ENCODE measurements at places on chromosomes 2 and 18.

GRCh38 chr18:78021196-78021595 lies 771.5 kb downstream of the GALR1 start:
- no peak for DNase-seq

GRCh38 chr2:172107690-172108586 lies 5.2 kb upstream of the DLX2 start:
- DNase-seq = no peak

DNA sequence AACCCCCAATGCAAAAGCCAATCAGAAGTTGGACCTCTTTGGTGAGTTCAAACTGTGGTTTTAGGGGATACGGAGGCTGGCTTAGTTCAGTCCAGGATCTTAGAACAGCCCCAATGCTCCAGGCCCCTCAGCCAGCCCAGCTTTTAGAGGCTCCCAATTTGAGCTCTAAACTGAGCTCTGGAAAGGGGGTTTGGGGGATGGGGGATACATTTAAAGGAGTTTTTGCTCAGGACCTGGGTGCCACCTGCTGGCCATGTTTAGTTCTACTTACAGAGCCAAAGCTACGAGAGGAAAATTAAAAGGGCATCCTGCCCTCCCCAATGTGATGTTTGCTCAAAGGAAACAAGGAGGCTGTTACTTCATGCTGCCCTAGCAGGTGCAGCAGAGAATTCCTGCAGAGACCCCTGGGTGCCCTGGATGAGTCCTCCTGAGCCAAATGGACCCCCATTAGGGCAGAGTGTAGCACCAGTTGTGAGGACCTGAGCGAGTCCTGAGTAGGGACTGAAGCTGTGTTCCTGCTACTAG lies 15.9 kb upstream of the TMEM214 start:
- DNase-seq = peak; percentile 69

GRCh38 chr2:176135035-176135440 lies 5.5 kb downstream of the HOXD8 start:
- DNase-seq = no peak

GRCh38 chr2:12510070-12510469 lies 206.7 kb upstream of the TRIB2 start:
- no peak for DNase-seq

DNA sequence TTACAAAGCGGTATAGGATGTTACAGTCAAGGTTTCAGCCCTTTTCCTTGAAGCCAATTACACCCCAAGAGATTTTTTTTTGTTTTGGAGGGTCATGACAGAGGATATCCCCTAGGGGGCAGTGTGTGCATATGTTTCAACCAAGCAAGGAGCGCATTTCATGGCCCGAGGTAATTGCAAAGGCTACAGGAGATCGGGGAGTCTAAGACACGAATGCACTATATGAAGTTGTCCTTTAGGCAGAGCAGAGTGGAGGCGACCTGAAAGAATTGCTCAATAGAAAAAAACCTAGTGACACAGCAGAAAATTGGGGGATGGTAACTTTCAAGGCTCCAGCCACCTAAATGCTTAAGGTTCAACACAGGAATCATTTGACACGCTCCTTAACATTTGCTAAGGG lies 219.8 kb upstream of the PARD3B start:
- peak; percentile 55 for DNase-seq

GRCh38 chr2:19408592-19408991 lies 50.2 kb upstream of the OSR1 start:
- DNase-seq = no peak

GRCh38 chr2:9990736-9991135 lies 39.2 kb downstream of the GRHL1 start:
- DNase-seq = peak; percentile 16

GRCh38 chr2:189037518-189037917 lies 63.3 kb downstream of the COL3A1 start:
- no peak for DNase-seq

DNA sequence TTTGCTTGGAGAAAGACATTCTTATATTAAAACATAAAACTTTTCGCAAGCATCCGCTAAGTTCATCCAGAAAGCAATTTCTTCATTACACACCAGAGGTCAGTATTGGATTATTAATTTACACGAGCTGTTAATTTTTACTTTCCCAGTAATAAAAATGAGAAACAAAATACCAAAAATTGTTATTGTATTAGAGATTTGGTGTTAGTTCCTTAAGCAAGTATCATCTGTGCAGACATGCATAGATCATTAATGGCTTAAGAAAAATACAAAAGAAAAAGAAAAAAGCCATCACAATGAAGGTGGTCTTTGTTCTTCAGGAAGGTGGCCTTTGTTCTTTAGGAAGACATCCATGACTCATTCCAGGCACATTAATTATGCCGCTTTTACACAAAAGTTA lies 53.6 kb upstream of the HNMT start:
- DNase-seq = no peak

GRCh38 chr2:176677746-176678265 lies 408.6 kb downstream of the MTX2 start:
- no peak for DNase-seq

- DNase-seq = no peak
Observed at GRCh38 chr2:16278421-16279200, 338.3 kb downstream of the MYCN start.

GRCh38 chr2:32358111-32358482 lies 1.3 kb downstream of the BIRC6 start:
- peak; percentile 38 for DNase-seq

DNA sequence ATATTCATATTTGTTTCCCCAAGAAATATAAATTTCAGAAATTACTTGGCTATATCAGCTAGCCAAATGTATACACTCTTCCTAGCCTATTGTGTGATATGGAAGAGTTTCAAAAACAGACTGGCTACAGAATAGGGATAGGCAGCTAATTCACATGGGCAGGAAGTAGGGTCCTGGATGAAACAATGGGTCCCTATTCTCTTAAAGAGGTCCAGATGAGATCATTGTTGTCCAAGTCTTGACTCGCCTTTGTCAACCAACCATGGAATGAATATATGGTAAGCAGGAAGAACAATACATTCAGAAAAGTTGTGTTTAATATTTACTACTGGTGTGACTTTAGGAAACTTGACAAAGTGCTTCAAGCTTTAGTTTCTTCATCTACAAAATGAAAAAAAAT lies 319.9 kb downstream of the NBAS start:
- no peak for DNase-seq

DNA sequence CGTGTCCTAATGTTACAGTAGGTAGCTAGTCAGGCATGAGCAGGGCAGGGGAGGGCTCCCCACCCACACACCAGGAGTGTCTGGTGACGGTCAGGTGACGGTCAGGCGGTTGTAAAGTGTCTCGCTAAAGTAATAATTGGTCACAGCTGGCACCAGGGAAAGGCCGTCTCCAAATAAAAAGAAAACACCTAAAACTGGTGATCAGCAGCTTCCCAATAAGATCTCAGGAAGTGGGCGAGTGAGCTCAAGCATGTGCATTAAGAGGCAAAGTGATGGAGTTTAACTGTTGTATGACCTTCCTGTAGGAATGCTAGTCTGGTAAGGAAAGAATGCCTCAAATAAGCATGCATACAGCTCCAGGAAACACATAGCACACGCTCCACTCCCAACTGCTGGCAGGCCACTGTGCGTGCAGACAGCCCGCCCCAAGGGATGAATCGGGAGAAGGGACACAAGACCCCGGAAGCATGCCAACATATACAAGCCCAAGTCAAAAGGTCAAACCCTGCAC lies 177.1 kb downstream of the RNF144A start:
- DNase-seq = no peak

GRCh38 chr2:169365029-169365480 lies 2.7 kb upstream of the LRP2 start:
- no peak for DNase-seq

DNA sequence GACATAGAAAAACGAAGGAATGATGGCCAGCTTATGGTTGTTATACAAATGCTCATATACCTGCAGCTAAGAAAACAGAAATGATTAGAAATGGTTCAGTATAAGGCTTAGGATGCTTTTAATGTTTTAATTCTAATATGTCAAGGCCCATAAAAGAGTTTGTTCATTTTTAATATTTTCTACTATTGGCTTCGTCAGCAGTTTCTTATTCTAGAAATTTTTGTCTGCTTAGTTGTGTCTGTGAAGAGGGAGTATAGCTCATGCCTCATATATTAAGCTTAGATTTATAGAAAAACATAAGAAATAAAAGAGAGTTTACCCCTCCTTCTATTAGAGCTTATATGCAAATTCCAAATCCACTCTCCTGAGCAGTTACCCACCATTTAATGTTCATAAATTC lies 292.6 kb downstream of the SLC8A1 start:
- no peak for DNase-seq

DNA sequence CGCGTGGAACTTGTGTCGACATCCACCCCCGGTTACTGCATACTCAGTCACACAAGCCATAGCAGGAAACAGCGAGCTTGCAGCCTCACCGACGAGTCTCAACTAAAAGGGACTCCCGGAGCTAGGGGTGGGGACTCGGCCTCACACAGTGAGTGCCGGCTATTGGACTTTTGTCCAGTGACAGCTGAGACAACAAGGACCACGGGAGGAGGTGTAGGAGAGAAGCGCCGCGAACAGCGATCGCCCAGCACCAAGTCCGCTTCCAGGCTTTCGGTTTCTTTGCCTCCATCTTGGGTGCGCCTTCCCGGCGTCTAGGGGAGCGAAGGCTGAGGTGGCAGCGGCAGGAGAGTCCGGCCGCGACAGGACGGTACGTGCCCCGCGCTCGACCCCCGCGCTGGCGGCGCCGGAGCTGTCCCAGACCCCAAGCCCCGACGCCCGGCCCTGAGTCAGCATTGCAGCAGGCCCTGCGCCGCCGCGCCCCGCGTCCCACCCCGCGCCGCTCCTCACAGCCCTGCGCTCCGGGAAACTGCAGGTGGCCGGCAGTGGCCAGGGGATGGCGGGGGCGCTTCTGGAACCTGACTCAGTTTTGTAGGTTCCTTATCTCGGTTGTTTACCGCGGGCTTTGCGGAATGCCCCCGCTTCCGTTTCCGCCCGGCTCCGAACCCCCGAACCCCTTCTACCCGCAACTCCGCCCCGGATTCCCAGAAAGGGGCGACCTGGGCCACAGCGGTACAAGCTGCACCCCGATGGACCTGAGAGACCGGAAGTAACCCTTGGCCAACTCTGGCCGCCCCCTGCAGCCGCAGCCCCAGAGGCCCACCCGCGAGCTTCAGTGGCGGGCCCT lies at the start of gene CFLAR:
Gene CFLAR, plus strand, starts transcription at position 50 of the 844 bp plus-strand sequence. CDS start 13,702 bp downstream, outside the sequence.
- peak; percentile 92 for DNase-seq

DNA sequence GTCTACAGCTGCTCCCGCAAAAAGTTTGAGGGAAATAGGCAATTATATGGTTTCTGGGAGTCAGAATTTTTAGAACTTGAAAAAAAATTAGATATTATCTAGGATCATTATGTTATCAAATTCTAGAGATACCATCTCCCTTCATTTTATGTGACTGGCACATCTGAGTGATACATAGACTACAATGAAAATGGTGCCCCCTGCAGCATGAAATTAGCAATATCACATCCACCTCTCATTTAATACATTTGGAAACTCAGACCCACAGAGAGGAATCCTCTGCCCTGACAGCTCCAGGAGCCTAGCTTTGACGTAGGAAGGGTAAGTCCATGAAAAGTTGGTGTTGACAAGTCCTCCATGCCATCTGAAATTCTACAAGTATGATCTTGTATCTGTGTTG lies 381.6 kb downstream of the SUCLG1 start:
- DNase-seq = peak; percentile 23

- no peak for DNase-seq
Observed at GRCh38 chr2:30406853-30407252, 40.2 kb upstream of the LCLAT1 start.

DNA sequence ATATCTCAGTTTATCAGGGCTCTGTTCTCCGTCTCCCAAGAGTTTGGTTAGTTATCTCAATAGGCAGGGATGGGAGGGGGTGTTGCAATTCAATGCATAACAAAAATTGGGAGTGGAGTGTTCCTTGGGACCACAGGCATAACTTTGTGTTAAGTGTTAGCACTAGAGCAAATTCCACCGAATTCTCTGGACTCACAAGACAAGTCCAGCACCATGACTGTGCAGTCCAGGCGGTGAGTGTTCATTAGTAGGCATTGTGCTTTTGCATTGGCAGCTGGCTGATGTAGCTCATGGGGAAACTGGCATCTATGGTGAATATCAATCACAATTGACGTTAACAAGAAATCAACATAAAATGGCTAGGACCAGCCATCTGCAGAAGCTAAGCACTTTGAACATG lies 79.0 kb upstream of the CABLES1 start:
- no peak for DNase-seq

- no peak for DNase-seq
Observed at GRCh38 chr18:33161131-33161530, 279.4 kb downstream of the CCDC178 start.

GRCh38 chr2:86706220-86706619 lies 13.9 kb upstream of the RMND5A start:
- DNase-seq = no peak

GRCh38 chr2:238643400-238643907 lies 204.4 kb upstream of the TWIST2 start:
- DNase-seq = no peak

DNA sequence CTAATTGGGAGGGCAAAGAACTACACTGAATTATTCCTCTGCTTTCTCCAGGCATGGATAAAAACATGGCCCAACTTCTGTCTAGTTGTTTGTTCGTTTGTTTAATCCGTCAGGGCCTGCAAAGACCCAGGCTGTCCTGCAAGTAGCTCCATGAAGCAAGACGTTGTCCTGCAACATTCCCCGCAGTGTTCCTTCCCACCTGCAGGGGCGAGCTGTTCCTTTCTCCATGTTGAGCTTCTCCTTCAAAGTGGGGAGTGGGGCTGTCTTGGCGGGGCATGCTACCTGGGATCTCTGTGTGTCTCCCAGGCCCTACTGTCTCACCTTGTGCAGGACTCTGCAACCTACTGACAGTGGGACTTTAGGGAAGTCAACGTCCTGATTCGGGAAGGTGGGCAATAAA lies 264.0 kb upstream of the SMIM21 start:
- no peak for DNase-seq

All from stimulated activated CD8-positive, alpha-beta memory T cell treated with anti-CD3 and anti-CD28 coated beads, Interleukin-4, amount 100 ng/mL, for 48 hours (primary cell).